LHCN-M2 (cell line): ENCODE measurements at places on chromosomes 2 and 18. TPM values are rescaled to one million over a fixed set of nuclear protein-coding genes. Genes with fewer than 3 reads are reported as not detected.

ITGB6 gene
- total RNA-seq = 11.6 and 15.2 TPM in 2 replicates

EFHD1 gene
- total RNA-seq = 0.19 and 0.52 TPM in 2 replicates

GREB1L gene
- 15.2 and 17.4 TPM in 2 replicates for total RNA-seq

MXD1 gene
- 0.83 and 1.8 TPM in 2 replicates for total RNA-seq

RFTN2 gene
- total RNA-seq = 0.40 and 0.83 TPM in 2 replicates

CCL20 gene
- total RNA-seq = 1.3 and 2.3 TPM in 2 replicates

NYAP2 gene
- not detected in 2 replicates for total RNA-seq

TTR gene
- total RNA-seq = not detected in 2 replicates
